Gastroesophageal sphincter (tissue), 4 donors: ENCODE measurements at places on chromosomes 5 and 9.

DNA sequence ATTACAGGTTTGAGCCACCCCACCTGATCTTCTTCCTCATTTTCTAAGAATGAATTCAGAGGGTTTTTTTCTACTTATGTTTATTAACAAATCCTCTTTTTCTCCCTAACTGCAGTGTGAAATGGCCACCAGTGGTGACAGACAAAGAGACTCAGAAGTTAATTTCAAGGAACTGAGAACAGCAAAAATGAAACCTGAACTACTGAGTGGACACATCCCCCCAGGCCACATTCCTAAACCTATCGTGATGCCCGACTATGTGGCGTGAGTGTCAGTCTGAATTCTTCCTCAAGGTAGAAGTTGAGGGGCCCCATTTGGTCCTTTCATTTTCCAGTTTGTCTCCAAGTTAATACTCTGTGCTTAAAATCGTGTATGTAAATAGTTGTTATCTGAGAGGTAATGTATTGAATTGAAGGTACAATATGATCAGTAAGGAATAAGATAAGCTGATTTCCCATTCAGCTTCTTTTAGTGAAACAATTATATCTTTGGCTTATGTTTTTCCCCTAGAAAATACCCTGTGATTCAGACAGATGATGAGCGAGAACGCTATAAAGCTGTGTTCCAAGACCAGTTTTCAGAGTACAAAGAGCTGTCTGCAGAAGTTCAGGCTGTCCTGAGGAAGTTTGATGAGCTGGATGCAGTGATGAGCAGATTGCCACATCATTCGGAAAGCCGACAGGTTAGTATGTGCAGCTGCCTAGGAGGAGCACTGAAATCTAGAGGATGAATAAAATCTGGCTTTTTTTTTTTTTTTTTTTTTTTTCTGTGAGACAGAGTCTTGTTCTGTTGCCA lies 17.7 kb downstream of the MARVELD2 start:
- H3K36me3 ChIP-seq: no peaks in the 10 kb centered on the region
- H3K27ac ChIP-seq: no peak overlapping the region
- H3K4me1 ChIP-seq: no peaks in the 10 kb centered on the region

DNA sequence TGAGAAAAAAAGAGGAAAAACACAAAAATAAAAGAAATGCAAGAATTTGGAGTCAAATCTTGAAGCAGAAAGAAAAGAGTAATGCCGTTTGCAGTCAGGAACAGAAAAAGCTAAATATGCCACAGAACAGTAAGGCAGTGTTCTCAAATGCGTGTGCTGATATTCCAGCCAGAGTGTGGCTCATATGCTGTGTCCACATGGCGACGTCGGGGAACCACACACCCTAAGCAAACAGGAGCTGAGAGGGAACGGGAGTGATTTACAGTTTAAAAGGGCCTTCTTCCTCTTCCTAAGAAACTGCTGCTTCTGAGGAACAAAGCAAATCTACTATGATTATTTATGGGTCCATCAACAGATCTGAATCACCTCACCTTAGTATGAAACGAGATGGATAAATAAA lies 42.7 kb downstream of the DDX31 start:
- no peak overlapping the region for H3K4me3 ChIP-seq
- H3K4me1 ChIP-seq: no peaks in the 10 kb centered on the region
- H3K36me3 ChIP-seq: no peaks in the 10 kb centered on the region
- no peak for ATAC-seq
- no peaks in the 10 kb centered on the region for H3K27me3 ChIP-seq

- H3K27ac ChIP-seq: no peak overlapping the region
- no peak for ATAC-seq
- H3K36me3 ChIP-seq: no peaks in the 10 kb centered on the region
- peak overlapping the region; percentile 26 for H3K4me3 ChIP-seq
- H3K27me3 ChIP-seq: peaks cover 100% of the 10 kb centered on the region
Measured at GRCh38 chr9:77018058-77018968, 1.1 kb upstream of the FOXB2 start.

- no peak overlapping the region for H3K4me3 ChIP-seq
- H3K27ac ChIP-seq: no peak overlapping the region
- peaks cover 5% of the 10 kb centered on the region for H3K27me3 ChIP-seq
- peaks cover 9% of the 10 kb centered on the region for H3K4me1 ChIP-seq
Measured at GRCh38 chr5:73189871-73190376, 16.9 kb downstream of the TMEM174 start.

- no peak for ATAC-seq
- H3K4me1 ChIP-seq: no peaks in the 10 kb centered on the region
- H3K4me3 ChIP-seq: no peak overlapping the region
- no peaks in the 10 kb centered on the region for H3K36me3 ChIP-seq
Measured at GRCh38 chr5:40314275-40314674, 365.4 kb upstream of the PTGER4 start.

DNA sequence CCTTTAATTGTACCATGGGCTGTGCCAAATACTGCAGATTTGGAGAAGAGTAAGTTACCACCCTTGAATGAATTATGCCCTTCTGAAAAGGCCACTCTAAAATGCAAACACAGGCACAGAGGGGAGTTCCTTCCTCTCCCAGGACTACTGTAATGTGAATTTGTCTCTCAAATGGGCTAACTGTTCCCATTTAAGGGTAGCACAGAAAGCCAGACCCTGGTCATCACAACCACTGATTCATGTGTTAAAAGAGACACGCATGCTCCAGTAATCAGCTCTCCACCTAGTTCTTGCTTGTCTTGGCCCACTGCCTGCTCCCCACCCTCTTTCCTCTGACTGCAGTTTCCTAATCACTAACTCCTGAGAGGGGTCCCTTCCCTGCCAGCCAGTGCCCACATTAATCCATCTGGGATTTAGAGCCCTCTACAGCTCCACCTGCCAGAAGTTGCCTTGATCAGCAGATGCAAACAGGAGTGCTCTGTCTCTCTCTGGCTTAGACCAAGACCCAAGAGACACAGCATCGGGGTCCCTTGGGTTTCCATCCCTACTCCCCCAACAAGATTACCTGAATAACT lies 382.4 kb downstream of the TMEM167A start:
- no peaks in the 10 kb centered on the region for H3K36me3 ChIP-seq
- no peak overlapping the region for H3K4me3 ChIP-seq
- ATAC-seq: no peak
- no peaks in the 10 kb centered on the region for H3K4me1 ChIP-seq
- no peaks in the 10 kb centered on the region for H3K27me3 ChIP-seq

DNA sequence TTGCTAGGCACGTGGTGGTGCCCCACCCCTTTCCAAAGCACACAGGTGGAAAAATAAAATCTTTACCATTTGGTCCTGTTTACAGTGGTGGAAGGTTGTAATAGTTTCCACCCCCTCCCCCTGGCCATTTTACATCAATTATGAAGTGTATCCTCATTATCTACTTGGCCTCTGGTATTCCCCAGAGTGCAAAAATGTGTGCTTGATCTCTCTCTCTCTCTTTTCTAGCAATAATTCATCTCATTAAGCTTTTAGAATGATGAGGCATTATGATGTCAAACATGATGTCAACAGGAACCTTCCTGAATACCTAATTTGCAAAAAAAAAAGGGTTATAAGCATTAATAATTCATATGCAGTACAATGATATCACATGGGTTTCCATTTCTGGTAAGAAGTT lies 3.1 kb downstream of the PDE8B start:
- no peak for ATAC-seq
- H3K4me1 ChIP-seq: peaks cover 11% of the 10 kb centered on the region
- H3K27ac ChIP-seq: no peak overlapping the region
- H3K4me3 ChIP-seq: no peak overlapping the region
- H3K36me3 ChIP-seq: no peaks in the 10 kb centered on the region

GRCh38 chr9:32405506-32405905 lies 21.1 kb downstream of the ACO1 start:
- H3K4me1 ChIP-seq: peaks cover 27% of the 10 kb centered on the region
- H3K36me3 ChIP-seq: peaks cover 14% of the 10 kb centered on the region
- H3K4me3 ChIP-seq: no peak overlapping the region
- H3K27ac ChIP-seq: no peak overlapping the region
- H3K27me3 ChIP-seq: no peaks in the 10 kb centered on the region

GRCh38 chr5:130870691-130871090 lies 294.4 kb downstream of the HINT1 start:
- no peak overlapping the region for H3K4me3 ChIP-seq
- no peaks in the 10 kb centered on the region for H3K36me3 ChIP-seq
- H3K27ac ChIP-seq: no peak overlapping the region
- ATAC-seq: no peak
